ENCODE measurements at places on chromosomes 6 and 20. TPM values are rescaled to one million over a fixed set of nuclear protein-coding genes. Genes with fewer than 3 reads are reported as not detected.

DNA sequence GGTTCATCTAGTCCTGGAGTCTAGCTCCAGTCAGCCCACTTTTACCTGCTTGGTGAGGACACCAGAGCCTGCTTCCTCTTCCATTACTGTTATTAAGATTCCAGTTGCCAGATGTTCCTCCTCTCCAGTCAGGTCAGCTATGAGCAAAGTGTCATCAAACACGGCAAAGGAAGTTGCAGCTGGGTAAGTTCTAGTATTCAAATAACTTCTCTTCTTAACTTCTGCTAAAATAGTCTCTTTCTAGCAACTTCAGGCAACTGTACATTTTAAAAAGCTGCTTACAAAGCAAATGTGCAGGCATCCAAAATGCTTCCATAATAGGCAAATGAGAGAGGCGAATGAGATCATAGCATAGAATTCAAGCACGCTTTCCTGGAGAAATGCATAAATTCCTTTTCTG is 18.4 kb upstream of the MRPS18A start:
- no peak overlapping the region for H3K27ac ChIP-seq
- no peak for DNase-seq
- H3K27me3 ChIP-seq, result no peaks in the 10 kb centered on the region
- H3K4me1 ChIP-seq, result peaks cover 21% of the 10 kb centered on the region

DNA sequence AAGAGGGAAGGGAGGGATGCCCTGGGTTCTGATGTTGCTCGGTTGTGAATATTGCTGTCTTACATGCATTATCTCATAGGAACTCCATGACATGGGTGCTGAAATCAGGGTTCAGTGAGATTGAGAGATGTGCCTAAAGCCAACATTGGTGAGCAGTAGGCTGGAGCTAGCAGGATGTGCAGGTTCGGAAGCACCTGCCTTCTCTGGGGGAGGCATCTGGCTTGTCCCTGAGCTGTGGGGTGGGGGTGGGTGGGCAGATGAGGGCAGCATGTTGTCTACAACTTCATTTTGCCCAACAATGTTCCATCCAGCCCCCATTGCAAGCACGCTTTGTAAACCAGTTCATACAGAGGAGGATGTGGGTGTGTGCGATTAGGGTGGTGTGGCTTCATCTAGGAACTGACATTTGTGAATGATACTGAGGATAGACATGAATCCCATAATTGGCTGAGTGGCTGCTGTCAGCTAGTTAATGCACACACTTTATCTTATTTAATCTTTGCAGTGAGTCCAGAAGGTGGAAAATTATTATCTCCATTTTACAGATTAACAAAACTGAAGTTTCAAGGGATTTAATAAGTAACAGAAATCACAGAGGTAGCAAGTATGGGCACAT is 119.4 kb downstream of the SYNDIG1 start:
- H3K4me3 ChIP-seq, result no peak overlapping the region
- H3K27ac ChIP-seq, result no peak overlapping the region
- H3K4me1 ChIP-seq, result no peaks in the 10 kb centered on the region
- H3K27me3 ChIP-seq, result no peaks in the 10 kb centered on the region
- H3K36me3 ChIP-seq, result no peaks in the 10 kb centered on the region
- DNase-seq, result no peak

DNA sequence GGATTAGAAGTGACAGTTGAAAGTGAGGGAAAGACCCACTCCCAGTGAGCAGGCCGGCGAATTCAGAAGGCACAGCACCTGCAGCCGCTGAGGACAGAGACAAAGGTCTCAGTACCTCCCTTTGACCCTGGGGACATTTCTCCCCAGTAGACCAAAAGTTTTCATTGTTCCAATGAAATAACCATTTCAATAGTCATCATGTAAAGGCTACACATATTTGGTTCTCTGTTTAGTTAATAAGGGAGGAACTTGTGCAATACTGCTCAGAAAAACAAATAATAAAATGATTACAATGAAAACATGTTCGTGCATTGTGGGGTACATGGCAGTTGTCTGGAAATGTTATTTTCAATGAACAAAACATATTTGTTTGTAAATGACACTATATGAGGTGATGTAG is 52.5 kb downstream of the EDN1 start:
- H3K4me3 ChIP-seq, result no peak overlapping the region
- no peaks in the 10 kb centered on the region for H3K36me3 ChIP-seq
- H3K27ac ChIP-seq, result no peak overlapping the region

The DNAH8 gene
- total RNA-seq, result not detected

The GNRH2 gene
- 0.78 TPM for total RNA-seq

The DDX43 gene
- 3.6 TPM for total RNA-seq

DNA sequence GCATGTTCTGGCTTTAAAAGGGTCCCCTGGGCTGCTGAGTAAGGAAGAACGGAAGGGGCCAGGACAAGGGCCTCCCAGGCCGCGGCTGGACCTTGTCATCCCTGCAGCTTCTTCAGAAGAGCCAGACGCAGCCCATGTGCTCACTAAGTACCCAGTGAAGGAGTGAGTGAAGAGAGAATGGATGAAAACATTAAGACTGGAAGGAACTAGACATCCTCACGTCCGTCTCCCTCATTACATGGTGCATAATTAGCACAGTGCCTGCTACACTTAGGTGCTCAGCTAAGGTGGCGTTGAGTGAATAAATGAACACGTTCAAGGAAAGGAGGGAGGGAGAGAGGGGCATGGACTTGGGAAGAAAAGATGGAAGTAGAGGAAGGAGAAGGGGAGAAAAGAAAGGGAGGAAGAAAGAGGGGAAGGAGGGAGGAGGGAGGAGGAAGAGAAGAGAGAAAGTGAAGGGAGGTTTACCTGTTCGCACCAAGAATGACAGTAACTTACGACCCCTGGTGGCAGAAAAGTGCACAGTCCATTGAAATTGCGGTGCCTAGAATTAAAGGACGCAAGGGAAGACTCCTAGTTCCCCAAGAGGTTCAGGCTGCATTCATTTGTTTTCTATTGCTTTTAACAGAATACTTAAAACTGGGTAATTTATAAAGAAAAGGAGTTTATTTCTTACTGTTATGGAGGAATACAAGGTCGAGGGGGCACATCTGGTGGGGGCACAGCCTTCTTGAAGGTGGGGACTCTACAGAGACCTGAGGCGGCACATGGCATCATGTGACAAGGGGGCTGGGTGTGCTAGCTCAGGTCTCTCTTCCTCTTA is 8.0 kb downstream of the TP53RK start:
- peak; percentile 46 for DNase-seq
- H3K4me3 ChIP-seq, result no peak overlapping the region
- no peak overlapping the region for H3K27ac ChIP-seq
- no peaks in the 10 kb centered on the region for H3K27me3 ChIP-seq

DNA sequence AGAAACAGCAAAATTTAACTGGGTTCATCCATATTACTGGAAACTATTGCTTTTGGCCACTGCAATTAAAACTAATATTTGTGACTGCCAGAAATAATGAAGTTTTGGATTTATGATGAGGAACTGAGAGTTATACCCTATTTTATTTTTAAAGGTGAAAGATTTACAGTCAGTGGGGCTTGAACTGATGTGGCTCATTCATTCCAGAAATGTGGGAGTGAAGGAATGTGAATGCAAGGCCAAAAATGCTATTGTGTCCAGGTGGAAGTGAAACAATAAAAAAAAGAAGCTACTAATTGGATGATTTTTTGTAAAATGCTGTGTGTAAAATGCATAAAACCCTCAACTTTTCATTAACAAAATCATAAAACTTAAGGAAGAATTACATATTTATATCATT is 491.9 kb downstream of the COL12A1 start:
- no peaks in the 10 kb centered on the region for H3K4me1 ChIP-seq
- DNase-seq, result no peak
- no peak overlapping the region for H3K27ac ChIP-seq

- no peaks in the 10 kb centered on the region for H3K27me3 ChIP-seq
- no peaks in the 10 kb centered on the region for H3K36me3 ChIP-seq
Observed at GRCh38 chr6:25963426-25964123, 973 bp downstream of the TRIM38 start.

The SULF2 gene
- 128 TPM for total RNA-seq

DNA sequence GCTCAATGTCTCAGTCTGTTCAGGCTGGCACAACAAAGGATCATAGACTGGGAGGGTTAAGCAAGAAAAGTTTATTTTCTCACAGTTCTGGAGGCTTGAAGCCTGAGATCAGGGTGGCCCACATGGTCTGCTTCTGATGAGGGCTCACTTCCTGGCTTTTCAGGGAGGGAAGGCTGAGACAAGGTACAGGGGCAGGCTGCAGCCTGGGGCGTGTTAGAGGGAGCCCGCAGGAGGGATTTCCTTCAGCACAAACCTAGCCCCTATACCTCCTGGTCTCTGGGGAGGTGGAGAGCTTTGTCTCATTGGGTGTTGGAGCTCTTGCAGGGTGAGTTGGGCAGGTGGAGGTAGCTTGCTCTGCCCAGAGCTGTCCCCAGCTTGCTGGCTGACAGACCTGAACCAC is 81.1 kb upstream of the GPR6 start:
- H3K36me3 ChIP-seq, result no peaks in the 10 kb centered on the region
- no peak overlapping the region for H3K4me3 ChIP-seq
- H3K27ac ChIP-seq, result no peak overlapping the region
- DNase-seq, result no peak

The CD93 gene
- 24.5 TPM for total RNA-seq

DNA sequence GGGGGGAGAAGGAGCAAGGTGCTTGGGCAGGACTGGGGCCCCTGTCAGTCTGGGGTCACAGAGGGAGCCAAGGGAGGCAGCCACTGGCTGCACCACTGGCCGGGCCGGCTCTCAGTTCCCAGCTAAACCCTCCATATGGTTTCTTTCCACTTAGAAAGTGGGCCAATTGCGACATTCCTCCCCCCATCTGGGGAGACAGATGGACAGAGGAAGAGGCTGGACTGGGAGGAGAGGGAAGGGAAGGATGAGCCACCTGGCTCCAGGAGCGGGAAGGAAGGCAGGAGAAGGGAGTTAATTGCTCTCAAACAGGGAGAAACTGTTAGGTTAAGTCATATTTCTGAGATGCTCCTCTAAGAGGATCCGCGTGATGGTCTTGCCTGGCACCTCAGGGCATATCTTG is 82.2 kb downstream of the GRM4 start:
- H3K4me3 ChIP-seq, result no peak overlapping the region
- no peaks in the 10 kb centered on the region for H3K36me3 ChIP-seq
- no peak for DNase-seq
- peaks cover 6% of the 10 kb centered on the region for H3K4me1 ChIP-seq

DNA sequence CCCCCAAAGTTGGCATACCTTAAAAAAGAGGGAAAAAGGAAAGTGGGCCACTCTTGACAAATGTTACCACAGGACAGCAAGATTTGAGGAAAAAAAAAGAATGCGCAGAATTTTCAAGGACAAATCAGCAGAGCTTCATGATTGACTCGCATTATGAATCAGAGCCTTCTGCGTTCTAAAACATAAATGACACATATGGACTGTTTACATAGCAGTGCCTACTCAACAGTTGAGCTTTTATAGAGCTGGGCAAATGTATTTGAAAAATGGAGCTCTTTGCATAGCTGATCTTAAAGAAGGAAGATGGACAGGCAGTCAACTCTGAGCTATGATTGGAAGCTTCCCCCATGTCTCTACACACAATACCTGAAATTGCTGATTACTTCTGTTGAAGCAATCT is 213.2 kb upstream of the NT5E start:
- no peak for DNase-seq
- H3K36me3 ChIP-seq, result no peaks in the 10 kb centered on the region
- no peaks in the 10 kb centered on the region for H3K27me3 ChIP-seq
- no peaks in the 10 kb centered on the region for H3K4me1 ChIP-seq

The TAGAP gene
- total RNA-seq, result 1.2 TPM

The ARFGEF3 gene
- 0.33 TPM for total RNA-seq

The COL12A1 gene
- 194 TPM for total RNA-seq

GRCh38 chr20:58228484-58229197 is at the start of gene ANKRD60:
ANKRD60 (minus strand) TSS chr20:58228653; CDS start chr20:58228653, 0 bp downstream.
- no peaks in the 10 kb centered on the region for H3K36me3 ChIP-seq
- H3K27me3 ChIP-seq, result peaks cover 3% of the 10 kb centered on the region
- H3K27ac ChIP-seq, result no peak within 1 kb of the TSS
- peak; percentile 69 for DNase-seq

The TFAP2C gene
- total RNA-seq, result 0.66 TPM

- H3K4me1 ChIP-seq, result peaks cover 4% of the 10 kb centered on the region
- no peak overlapping the region for H3K27ac ChIP-seq
- DNase-seq, result no peak
- H3K36me3 ChIP-seq, result no peaks in the 10 kb centered on the region
- H3K27me3 ChIP-seq, result no peaks in the 10 kb centered on the region
- H3K4me3 ChIP-seq, result no peak overlapping the region
Observed at GRCh38 chr20:49161428-49162152, 26.5 kb downstream of the STAU1 start.

- no peaks in the 10 kb centered on the region for H3K27me3 ChIP-seq
- no peaks in the 10 kb centered on the region for H3K36me3 ChIP-seq
- no peak overlapping the region for H3K4me3 ChIP-seq
- DNase-seq, result no peak
Observed at GRCh38 chr6:78810146-78810545, 57.2 kb upstream of the IRAK1BP1 start.

GRCh38 chr6:50831186-50831585 is 12.5 kb downstream of the TFAP2B start:
- H3K27ac ChIP-seq, result no peak overlapping the region
- no peaks in the 10 kb centered on the region for H3K4me1 ChIP-seq
- no peaks in the 10 kb centered on the region for H3K27me3 ChIP-seq
- no peak for DNase-seq
- no peak overlapping the region for H3K4me3 ChIP-seq

GRCh38 chr6:142827369-142827768 is 117.6 kb downstream of the HIVEP2 start:
- H3K4me3 ChIP-seq, result no peak overlapping the region
- H3K36me3 ChIP-seq, result no peaks in the 10 kb centered on the region
- DNase-seq, result no peak
- peaks cover 5% of the 10 kb centered on the region for H3K4me1 ChIP-seq
- no peak overlapping the region for H3K27ac ChIP-seq

DNA sequence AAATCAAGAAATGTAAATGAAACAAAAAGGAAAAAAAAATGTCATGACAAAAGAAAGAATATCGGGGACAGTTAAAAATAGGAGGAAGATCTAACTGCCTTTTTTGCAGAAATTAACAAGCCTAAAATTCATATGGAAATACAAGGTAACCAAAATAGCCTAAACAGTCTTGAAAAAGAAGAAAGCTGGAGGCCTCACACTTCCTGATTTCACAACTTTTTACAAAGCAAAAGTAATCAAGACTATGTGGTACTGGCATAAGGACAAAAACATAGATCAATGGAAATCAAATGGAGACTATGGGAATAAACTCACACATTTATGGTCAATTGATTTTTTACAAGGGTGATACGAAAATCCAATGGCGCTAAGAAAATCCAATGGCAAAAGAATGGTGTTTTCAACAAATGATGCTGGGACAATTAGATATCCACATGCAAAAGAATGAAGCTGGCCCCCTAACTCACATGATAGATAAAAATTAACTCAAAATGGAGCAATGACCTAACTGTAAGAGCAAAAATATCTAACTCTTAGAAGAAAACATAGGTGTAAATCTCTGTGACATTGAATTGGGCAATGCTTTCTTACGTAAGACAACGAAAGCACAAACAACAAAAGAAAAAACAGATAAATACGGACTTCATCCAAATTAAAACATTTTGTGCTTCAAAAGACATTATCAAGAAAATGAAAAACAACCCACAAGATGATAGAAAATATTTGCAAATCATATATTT is 24.5 kb downstream of the MAP3K5 start:
- H3K27ac ChIP-seq, result peak overlapping the region; percentile 65
- no peaks in the 10 kb centered on the region for H3K36me3 ChIP-seq
- no peak overlapping the region for H3K4me3 ChIP-seq
- no peak for DNase-seq
- H3K27me3 ChIP-seq, result no peaks in the 10 kb centered on the region
- H3K4me1 ChIP-seq, result peaks cover 28% of the 10 kb centered on the region

All from ovary (tissue), 10 donors.